SIG-M5 (cell line): ENCODE measurements at places on chromosomes 1 and 21.

- DNase-seq, result no peak
Observed at GRCh38 chr1:241507189-241507863, 12.2 kb downstream of the FH start.

- no peak for DNase-seq
Observed at GRCh38 chr1:148160048-148160342, 7.9 kb upstream of the NBPF11 start.

- DNase-seq, result no peak
Observed at GRCh38 chr21:34008618-34009017, 64.8 kb upstream of the MRPS6 start.

DNA sequence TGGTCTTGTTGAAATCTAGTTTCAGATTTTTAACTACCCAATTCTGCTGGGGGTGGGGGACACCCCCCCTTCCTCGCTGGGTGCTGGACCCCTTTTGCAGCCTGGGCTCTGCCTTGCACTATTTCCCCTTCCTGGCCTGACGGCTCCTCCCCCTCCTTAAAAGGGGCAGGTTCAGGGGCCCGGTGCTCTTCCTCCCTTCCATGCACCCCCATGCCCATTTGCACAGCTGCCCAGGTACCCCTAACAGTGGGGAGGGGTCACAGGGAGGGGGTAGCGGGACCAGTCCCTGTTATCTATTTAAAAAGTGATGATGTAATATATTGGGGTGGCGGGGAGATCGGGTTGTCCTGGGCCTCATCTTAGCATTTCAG lies 15.3 kb downstream of the ZBTB7B start:
- no peak for DNase-seq

DNA sequence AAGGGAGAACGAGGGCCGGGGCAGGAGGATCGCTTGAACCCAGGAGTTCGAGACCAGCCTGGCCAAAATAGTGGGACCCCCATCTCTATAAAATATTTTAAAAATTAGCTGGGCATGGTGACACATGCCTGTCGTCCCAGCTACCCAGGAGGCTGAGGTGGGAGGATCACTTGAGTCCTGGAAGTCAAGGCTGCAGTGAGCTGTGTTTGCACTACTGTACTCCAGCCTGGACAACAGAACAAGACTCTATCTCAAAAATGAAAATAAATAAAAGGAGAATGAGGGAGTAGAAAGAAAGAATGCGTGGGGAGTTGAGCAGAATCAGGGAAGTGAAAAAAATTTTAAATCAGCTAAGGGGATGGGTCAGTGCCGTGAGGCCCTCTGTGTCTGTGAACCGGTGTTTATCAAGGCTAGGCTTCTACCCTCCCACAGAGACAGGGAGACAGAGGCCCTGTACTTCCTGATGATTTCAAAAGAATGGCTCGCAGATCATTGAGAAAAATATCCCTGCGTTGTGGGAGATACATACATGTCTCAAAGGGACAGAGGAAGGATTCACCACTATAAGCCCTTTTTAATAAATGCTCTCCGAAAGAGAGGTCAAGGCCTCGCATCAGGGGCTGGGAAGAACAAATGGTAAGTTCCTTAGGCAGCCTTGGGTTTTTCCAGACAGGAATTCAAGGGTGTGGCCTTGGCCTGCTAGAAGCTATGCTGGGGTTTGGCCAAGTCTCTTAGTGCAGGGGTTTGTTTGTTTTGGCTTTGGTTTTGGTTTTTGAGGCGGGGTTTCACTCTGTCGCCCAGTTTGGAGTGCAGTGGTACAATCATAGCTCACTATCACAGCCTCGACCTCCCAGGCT lies 20.7 kb downstream of the IL10RB start:
- no peak for DNase-seq

- no peak for DNase-seq
Observed at GRCh38 chr21:31514598-31514997, 144.9 kb upstream of the SOD1 start.

DNA sequence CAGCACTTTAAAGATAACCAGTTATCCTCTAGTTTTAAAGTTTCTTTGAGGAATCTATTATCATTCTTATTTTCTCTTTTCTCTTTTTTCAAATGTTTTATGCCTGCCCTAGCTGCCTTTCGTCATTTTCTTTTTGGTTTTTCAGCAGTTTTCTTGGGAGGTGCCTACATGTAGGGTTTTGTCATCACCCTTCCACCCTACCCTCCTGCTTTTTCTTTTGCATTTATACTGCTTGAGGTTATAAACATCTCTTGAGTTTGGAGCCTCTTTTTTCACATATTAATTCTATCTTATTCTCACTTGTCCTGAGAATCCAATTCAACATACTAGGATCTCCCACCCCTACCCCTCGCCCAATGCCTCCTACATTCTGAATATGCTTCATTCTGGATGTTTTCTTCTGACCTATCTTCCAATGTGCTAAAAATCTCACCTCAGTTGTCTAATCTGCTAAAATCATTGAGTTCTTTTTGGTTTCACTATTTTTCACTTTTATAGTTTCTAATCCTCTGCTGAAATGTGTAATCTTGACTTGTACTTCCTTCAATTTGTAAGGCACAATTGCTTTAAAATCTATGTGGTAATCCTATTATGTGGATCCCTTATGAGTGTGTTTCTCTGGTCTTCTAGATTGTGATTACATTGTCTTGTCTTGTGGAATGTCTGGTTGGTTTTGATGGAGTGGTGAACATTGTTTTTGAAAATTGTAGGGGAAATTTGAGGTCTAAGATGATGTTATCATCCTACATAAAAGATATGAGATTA lies 38.7 kb downstream of the MIA3 start:
- no peak for DNase-seq

GRCh38 chr1:182644886-182645285 lies 39.5 kb downstream of the RGS8 start:
- no peak for DNase-seq

DNA sequence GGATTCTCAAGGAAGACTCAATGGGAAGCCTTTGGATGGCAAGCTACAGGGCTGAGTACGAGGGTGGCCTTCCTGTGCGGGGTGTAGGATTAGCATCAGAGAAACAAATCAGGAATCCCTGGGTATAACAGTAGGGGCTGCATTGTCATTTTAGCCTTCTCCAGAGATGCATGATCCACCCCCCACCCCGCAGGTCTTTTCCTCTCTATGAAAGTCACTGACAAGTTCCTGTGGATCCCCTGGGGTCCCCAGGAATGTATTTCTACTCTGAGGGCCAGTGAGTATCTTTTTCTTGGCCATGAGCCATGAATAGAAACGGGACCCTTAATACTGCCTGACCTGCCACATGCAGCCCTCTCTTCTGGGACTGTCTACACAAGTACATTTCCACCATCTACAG lies 473.0 kb upstream of the VAMP3 start:
- no peak for DNase-seq

GRCh38 chr1:116954440-116954839 lies 44.7 kb downstream of the PTGFRN start:
- no peak for DNase-seq

DNA sequence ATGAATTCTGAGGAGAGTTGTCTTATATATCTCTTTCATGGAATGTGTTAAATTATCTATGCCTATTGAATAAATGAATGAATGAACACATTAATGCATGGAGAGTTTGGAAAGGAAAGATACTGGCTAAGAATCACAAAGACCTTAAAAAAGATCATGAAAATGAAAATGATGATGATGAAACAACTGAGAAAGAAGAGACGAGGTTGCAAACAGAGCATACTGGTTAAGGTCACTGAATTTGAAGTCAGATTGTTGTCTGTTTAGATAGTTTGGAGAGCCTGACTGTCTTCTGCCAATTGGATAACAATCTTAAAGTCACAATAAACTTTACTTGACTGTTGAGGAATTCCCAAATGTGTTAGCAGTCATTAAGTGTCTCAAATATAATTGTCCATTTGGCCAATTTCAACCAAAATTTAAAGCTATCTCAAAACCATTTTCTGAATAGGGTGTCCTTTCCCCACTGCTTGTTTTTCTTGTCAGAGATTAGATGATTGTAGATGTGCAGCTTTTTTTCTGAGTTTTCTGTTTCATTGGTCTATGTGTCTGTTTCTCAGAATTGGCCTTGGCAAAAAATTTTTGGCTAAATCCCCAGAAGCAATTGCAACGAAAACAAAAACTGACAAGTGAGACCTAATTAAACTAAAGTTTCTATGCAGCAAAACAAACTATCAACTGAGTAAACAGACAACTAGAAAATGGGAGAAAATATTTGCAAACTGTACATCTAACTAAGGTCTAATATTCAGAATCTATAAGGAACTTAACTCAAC lies 132.2 kb downstream of the PTGER3 start:
- DNase-seq, result no peak
